ENCODE measurements at places on chromosomes 12 and 14.

- no peak for DNase-seq
These were observed 69.2 kb downstream of the PTPRQ start for GRCh38 chr12:80513211-80513610.

DNA sequence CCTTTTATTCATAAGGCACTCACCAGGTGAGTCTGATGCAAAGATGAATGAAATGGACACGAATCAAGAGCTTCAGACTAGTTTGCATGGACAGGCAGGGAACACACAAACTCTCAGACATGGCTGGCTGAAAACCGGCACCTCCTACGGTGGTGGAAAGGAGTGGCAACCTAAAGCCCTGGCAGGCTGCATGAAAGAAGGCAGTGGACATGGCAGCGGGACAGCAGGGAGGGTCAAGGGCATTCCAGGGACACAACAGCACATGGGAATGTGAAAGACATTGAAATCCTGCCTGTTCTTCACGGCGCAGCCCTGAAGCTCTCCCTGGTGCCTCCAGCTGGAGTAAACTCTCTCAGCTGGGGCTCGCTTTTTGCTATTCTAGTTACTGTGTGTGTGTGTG is 16.6 kb upstream of the LRTM2 start:
- DNase-seq: no peak

GRCh38 chr12:105921872-105922669 is 216.7 kb downstream of the NUAK1 start:
- DNase-seq: no peak

GRCh38 chr12:94150240-94151121 is 2.1 kb downstream of the PLXNC1 start:
- no peak for DNase-seq

DNA sequence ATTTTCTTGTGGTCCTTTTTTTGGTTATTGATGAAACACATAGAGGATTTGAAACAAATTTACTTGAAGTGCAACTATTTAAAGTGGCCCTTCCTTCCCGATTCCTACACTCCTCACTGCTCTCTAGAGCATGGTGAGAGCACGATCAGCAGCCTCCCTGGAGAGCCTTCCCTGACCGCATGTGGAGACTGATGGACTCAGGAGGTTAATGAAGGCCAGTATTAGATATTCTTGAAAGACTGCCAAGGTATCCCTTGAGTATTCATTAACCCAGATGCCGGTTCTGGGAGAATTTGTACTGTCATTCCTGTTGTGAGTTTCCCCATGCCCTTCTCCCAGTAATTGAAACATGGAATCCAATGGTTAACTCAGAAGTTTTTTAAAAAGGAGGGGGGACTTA is 102.8 kb upstream of the FGD4 start:
- DNase-seq: no peak

DNA sequence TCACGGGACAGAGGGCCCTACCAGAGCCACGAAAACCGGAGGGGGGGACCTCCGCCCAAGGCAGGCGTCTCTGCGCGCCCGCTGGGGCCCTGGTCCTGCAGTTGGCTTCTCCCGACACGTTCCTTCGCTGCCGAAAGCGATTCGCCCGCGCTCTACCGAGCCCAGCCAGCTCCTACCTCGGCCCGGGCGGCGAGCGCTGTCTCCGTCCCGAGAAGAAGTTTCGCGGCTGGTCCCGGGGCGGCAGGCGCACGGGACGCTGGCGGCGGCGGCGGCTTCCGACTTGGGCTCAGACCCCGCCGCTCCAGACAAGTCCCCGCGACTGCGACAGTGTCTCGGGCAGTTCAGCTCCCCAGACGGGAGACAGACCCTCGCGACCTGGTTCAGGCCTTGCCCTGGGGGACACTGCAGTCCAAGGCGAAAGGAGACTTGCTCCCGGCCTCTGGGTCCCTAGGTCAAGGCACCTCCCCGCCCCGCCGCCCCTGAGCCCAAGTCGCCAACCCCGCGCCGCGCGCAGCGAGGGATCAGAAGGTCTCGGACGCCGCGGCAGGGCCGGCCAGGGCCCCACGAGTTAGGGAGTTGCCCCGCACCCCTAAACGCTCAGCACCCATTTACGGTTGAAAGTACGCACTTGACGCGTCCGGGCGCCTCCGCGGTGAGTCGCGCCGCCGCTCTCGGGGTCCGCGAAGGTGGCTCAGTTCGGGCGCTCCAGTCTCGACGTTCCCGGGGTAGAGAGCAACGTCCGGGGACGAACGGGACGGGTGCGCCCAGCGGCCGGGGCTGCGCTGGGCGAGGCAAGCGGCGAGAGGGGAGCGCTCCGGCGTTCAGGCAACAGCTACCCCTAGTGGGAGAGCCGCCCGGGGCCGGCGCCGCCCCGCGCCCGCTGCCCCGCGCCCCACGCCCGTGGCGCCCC is 1.4 kb upstream of the DIO3 start:
- DNase-seq: no peak

- DNase-seq: no peak
These were observed 156.1 kb upstream of the ALG10B start for GRCh38 chr12:38160318-38161122.

DNA sequence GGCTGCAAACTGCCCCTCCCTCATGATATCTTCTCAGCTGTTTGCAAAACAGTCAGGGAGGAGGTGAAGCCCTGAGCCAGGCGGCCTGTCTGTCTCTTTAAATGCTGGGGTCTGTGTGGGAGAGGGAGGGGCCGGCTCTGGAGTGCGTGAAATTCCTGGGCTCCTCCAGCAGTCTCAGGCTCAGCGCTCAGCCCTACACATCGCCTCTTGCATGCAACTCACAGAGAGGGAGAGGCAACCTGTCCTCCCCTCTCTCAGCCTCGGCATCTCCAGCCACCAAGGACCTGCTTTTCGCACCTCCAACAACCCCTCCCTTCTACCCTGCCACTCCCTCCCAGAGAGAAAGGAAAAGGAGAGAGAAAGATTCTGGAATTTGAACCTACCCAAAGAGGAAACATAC is at the start of gene NRXN3:
Gene NRXN3 (plus strand): TSS at position 171 of the 400 bp plus-strand sequence. CDS start 72,721 bp downstream, outside the sequence.
- peak; percentile 19 for DNase-seq

DNA sequence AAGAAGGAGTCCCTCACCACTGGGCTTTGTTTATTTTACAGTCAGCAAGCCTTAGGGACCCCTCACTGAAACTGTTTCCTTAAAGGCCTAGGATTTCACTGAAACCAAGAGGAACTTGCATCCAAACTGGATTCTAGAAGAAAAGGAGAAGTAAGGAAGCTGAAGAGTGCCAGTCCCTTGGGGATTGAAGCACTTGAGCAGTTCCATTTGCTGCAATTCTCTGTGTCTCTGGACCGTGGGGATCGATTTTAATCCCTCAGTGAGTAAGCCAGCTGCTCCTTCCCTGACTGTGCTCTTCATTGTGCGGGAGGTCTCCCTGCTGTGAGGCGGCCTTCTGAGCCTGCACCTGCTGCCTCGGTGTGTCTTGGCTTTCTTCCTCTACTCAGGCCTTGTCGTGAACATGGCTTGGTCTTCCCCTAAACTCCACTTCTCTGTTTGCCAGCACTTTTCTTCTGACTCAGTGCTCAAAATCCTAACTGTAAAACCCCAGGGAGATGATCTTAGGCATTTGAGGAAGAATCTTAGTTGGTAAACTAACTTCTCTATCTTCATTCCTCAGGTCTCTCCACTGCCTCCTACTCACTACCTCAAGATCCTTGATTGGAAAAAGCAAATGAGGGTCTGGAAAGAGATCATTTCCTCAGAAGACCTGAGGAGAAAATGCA is 132.6 kb downstream of the SLC38A6 start:
- DNase-seq: no peak

GRCh38 chr12:81866081-81866480 is 106.9 kb upstream of the PPFIA2 start:
- no peak for DNase-seq

DNA sequence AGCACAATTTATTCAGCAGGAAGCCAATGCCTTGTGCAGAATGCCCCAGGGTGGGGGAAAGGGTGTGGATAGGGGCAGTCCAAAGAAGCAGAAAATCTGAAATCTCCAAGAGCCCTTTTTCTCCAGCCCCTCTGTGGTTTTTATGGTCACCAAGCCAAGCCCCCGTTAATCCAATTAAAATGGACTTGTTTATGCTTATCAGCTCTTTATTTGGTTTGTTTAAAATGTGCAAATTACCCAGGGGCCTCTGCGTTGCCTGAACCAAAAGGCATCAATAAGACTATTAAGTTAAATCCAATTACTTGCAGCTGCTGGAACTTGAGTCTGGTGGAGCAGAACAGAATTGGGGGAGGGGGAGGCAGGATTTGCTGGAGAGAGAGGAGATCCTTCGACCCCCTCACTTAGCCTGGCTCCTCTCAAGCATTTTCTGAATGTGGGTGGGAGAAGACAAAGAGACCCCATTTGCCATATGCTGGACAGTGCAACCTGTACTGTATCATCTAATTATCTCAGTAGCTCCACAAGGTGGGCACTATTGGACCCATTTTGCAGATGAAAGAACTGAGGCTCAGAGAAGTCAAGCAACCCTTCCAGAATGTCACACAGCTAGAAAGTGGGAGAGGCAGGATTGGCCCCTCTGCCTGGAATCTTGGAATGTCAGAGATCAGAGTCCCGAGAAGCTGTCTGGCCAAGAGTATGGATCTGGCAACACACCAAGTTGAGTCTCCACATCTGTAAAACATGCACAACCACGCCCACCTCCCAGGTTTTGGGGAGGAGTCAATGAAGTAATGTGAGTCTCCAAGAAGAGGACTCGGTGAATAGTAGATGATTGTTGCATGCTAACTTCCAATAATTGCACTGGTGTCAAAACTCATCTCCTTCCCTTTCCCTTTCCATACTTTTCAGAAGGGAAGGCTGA is 66.9 kb downstream of the CMKLR1 start:
- no peak for DNase-seq

DNA sequence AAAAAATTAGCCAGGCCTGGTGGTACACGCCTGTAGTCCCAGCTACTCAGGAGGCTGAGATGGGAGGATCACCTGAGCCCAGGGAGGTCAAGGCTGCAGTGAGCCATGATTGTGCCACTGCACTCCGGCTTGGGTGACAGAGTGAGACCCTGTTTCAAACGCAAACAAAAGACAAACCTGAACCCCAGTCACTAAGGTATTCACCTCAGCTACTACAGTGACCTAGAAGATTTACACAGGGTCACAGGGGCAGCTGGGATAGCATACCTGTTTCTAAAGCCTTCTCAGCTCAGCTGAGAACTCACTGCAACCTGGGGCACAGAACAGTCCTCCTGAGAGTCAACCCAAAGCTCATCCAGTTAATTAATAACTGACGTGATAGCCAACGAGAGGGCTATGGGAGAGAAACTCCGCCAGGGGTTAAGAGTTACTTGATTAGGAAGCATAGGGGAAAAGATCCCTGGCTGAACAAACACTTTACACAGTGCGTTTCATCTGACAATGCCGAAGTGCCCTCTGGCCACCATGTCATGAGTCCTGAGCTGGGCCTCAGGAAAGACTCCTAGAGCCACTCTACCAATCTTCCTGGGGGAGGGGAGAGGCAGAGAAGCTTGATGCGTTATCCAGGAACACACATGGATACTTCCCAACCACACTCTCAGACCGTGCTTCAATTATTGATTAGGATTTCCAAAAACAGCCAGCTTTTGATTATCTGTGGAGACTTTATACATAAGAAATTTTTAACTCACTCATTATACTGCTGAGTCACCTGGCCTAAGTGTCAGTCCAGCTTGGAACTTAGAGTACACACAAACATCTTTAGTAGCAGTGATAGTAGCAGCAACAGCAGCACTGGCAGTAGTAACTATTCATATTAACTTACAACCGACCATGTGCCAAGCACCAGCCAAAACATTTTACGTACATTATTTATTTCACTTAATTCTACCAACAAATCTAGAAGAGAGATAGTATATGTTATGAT is 48.2 kb downstream of the FOXN3 start:
- no peak for DNase-seq

All from hypothalamus (tissue), 51 donors.